ENCODE measurements at places on chromosomes 1 and 21. TPM values are rescaled to one million over a fixed set of nuclear protein-coding genes. Genes with fewer than 3 reads are reported as not detected.

- peak; percentile 69 for DNase-seq
Observed at GRCh38 chr1:2459757-2460156, 16.3 kb upstream of the PLCH2 start.

DNA sequence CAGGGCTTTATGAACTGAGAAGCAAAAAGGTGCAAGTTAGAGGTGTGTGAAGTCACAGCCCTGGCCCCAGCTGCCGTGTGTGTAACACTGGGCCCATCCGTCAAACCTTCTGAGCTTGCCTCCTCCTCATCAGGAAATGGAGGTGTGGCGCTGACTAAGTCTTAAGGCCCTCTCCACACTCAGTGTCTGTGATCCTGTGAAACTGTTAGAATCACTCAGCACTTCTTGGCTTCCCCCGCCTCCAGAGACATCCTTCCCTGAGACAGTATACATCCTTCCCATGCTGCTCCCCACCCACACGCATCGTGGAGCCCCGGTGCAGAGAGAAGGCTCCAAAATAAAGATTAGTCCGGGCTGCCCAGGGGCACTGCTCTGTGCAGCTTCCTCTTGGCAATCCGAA, 33.3 kb downstream of the LRP8 start:
- no peak for DNase-seq

The LCE2C gene
- not detected for polyA plus RNA-seq

GRCh38 chr1:2253036-2253796, 25.1 kb downstream of the SKI start:
- DNase-seq: no peak

DNA sequence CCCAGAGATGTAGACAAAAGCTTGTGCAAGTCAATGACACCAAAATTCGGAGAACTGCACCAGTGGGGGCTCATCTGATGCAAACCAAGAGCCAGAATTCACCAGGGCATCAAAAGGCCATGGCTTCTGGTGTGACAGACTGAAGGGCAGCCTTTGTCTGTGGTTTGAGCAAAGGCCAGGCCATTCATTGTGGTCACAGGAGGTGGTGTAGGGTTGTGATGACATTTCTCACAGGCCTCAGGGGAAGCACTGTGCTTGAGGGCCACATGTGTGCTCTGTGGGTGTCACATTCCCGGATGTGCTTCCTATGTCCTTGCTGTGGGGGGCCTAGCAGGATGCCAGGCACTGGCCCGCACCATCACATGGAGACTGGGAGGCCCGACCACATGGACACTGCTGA, 22.5 kb upstream of the KCNE1 start:
- no peak for DNase-seq
